ENCODE measurements at places on chromosomes 6 and 20.

DNA sequence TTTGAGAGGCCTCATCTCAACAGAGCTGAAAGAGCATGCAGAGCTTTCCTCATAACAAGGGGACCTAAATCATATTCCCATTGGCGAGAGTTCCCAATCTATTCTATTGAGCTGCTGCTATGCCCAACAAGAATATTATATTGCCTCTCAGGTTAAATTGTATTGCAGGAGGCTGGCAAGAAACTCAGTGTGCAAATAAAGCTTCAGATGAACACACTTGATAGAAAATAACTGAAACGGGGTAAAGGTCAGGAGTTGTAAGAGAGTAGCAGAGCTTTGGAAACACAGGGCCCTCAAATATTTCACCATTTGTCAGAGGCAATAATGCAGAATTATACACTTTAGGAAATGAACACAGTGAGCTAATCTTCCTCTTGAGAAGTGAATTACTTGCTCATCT lies 364.3 kb upstream of the SPTLC3 start:
- DNase-seq: no peak

- DNase-seq: no peak
These were observed 34.9 kb upstream of the EXOC2 start for GRCh38 chr6:727856-728255.

DNA sequence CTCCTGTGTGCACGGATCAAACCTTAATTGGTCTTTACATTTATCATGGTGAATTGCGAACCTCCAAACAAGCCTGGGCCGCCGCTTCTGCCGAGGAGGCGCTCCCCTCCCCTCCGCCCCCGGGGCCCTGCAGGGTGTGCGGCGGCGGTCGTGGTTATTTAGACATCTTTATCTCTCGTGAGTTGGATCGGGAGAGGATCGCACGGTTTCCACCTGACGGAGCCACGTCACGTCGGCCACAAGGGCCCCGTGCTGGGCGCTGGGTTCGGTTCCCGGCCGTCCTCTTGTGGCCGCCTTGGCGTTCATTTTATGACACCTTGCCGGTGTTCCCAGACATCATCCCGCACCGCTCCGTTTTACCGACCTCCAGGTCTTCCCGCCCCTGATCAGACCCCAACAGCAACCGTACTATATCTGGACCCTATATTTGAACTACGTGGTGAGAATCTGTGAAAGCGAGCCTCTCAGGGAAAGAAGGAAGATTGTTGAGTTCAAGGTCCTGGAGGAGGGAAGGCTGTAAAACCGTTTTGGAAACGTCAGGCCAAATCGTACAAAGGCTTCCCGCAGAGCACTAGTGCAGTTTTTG lies 1.3 kb upstream of the CNR1 start:
- DNase-seq: no peak

DNA sequence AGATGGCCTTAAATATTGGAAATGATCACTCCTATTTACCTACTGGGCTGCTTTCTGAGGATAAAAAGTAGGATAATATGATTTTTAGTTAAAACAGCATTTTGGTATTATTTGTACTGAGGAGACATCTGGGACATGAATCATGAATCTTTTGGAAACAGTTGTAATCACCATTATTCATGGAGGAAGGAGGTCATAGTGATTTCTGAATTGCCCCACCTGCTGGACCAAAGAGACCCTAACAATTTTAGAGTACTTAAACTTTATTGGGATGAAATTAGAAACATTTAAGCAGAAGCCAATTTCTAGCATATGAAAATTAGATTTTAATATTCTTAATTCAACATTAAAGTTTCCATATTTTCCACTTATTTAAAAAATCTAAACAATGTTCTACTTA lies 108.4 kb upstream of the SIM1 start:
- DNase-seq: no peak

DNA sequence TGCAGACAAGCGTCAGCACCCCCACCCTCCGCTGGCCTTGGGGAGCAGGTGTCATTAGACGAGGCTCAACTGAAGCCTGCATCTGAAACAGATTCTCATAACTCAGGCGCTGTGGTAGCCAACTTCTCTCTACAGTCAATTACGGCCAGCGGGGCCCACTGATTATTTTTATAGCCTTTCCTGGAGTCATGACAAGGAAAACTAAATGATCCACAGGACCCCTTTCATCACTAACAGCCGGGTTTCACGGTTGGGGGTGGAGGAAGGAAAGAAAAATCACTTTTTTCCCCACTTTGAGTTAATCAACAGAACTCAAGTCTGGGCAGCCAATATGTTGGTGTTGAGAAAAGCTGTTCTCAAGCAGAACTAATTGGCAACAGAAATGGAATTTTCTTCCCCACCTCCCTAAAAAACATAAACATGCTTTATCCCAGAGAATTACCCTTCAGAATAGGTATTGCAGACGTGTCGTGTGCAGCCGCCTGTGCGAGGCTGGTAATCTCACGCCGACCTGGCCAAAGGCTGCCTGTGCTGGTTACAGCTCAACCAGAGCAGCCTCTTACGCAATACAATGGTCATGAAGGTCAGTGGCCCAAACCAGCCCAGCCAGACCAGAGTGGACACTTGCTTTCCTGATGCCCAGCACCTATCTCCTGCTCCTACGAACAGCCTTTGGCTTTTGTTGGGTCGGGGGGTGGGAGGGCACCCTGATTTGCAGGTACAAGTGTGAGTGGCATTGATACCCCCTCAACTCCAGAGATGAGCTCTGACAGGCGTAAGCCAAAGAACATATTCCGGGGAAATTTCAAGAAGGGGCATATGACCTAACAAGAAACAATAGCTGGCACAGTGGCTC lies 11.0 kb downstream of the RIPOR3 start:
- no peak for DNase-seq

DNA sequence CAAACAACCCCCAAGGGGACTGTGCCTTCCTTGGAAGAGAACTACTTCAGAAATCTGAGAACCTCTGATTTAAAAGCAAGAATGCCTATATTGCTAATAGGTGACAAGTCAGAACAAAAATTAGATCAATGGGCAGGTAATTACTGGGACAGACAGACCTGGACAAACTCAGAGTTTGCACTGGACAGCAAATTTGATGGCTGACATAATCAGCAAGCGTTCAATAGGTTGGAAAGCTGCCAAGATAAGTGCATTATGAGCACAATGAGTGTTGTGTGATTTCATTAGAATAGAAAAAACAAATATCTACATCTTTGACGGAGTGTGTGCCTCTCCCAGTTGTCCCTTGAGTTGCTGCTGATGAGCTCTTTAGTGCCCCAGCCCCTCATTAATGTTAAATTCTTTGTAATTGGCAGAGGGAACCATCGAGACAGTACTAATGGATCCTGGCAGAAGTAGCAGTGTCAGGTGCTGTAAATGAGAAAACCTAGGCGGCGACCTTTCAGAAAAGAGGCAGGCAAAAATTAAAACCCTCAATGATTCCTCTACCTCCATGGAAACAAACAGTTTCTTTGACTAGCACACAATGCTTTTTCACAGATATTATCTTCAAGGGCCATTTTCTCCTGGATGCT lies 116.5 kb upstream of the COL21A1 start:
- DNase-seq: no peak

DNA sequence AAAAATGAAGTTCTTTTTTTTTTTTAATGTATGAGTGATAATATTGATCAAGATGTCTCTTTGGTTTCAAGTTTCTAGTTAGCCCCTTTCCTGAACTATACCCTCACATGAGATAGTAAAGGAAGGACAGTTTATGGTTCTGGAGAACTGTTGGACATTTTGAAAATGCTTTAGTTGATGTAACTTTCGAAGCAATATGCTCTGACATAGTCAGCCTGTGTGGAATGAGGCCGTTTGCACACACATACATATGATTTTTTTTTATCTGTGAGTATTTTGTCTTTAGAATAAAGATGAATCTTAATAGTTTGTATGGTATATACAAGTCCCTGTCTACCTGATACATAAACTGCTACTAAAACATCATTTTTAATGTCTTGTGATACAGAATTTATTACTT lies 177.0 kb downstream of the ARID1B start:
- no peak for DNase-seq

DNA sequence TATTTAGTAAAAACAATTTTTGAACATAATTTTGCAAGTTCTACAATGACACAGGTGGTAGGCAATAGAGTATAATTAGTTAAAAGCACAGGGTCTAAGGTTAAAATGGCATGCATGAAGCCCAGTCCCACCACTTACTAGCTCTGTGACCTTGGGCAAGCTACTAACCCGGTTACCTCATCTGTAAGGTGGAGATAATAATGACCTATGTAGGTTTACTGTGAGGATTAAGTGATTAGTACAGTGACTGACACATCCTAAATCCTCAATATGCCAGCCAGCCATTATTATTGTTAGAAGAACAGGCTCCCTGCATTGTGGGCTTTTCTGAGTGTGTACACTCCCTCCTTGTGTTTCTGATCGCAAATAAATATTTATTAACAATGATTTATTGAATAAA lies 26.2 kb downstream of the ATXN1 start:
- no peak for DNase-seq

DNA sequence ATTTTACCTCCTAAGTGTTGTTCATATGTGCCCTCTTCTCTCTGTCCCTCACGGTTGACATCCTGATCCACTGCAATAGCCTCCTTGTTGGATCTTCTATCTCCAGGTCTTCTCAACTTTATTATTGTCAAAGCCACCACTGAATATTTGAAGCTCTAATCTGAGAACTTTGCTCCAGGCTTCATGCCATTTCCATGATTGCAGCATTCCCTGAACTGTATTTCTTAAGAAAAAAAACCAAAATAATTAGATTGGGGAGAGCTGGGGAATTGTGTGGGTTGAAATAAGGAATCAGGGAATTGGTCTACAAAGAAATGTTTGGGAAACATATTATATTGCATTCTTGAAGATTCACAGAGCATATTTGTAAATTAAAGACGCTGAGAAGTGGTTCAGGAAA lies 2.5 kb upstream of the STX7 start:
- DNase-seq: no peak

GRCh38 chr6:3388786-3389185 lies 68.1 kb downstream of the SLC22A23 start:
- no peak for DNase-seq

DNA sequence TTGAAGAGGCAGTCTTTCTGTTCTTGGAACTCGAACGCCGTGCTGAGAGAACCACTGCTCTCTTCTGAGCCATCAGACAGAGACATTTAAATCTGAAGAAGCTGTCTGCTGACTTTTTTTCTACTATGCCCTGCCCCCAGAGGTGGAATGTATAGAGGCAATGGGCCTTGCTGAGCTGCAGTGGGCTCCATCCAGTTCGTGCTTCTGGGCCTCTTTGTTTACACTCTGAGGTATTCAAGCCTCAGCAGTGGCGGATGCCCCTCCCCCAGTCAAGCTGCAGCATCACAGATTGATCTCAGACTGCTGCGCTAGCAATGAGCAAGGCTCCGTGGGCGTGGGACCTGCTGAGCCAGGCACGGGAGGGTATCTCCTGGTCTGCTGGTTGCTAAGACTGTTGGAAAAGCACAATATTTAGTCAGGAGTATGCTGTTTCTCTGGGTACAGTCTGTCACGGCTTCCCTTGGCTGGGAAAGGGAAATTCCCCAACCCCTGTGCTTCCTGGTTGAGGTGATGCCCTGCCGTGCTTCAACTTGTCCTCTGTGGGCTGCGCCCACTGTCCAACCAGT lies 526.8 kb downstream of the CD109 start:
- DNase-seq: no peak

GRCh38 chr20:59032713-59033059 lies 551 bp upstream of the ATP5F1E start:
- DNase-seq: no peak

DNA sequence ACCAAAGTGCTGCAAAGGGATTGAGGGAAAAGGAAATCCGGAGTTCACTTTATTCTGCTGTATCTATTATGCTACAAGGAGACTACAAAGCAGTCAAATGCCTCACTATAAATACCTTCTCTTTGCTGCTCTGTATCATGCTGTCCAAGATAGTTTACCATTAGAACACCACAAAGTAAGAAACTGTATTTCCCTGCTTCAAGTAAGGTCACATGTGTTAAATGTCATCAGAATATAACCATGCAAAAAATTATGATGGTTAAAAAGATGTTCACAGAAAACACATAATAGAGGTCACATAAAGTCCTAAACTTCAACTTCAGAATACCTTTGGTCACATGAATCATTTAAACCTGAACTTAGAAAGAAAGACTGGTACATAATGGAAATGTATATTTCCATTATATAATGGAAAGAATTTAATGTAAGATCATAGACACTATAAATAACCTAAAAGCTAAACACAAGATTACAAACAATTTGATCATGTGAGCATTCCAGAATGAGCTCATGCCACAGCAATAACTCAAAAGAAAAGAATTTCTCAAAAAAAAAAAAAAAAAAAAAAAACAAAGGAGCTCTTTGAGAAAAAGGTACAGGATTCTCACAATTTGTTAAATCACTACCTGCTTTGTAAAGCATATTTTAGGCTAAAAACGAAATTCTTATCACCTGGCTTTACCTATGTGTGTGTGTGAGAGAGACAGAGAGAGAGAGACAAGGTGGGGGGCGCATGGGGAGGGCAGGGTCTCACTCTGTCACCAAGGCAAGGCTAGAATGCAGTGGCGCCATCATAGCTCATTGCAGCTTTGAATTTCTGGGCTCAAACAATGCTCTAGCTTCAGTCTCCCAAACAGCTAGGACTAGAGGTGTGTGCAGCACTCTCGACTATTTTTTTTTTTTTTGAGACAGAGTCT lies 58.7 kb downstream of the KIF13A start:
- DNase-seq: no peak

DNA sequence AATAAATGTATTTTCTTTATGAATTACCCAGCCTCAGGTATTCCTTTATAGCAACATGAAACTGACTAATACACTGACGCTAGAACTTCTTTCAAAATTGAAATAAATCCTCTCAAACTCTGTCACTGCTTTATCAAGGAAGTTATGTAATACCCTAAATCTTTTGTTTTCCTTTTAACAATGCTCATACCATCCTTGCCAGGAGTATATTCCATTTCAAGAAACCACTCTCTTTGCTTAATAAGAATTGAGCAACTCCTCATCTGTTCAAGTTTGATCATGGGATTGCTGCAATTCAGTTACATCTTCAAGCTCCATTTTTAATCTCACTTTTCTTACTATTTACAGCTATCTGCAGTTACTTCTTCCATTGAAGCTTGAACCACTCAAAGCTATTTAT lies 707.6 kb upstream of the MARCKS start:
- no peak for DNase-seq

DNA sequence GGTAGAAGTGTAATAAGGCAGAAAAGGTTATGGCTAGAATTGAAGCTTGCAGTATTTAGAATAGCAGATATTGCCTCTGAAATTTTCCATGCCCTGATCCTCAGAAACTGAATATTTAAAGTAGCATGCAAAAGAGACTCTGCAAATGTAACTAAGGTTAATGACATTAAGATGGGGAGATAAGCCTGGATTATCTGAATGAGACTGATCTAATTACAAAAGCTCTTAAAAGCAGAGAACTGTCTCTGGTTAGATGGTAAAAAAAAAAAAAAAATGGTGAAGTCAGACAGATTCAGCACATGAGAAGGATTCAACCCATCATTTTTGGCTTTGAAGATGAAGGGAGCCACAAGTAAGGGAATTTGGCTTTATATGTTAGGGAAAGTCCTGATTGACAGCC lies 503.7 kb upstream of the IRAK1BP1 start:
- no peak for DNase-seq

Measured in activated T-helper 1 cell treated with anti-CD3 and anti-CD28 coated beads, Interleukin-12 subunit alpha, Interleukin-12 subunit beta, Interleukin-2, Interleukin-4 antibody, amounts not matched to agents 30 ng/mL and 10 ng/mL and 1 ng/mL, durations not matched to agents 14 hours and 24 hours and 36 hours (primary cell).